GM12878 (cell line): ENCODE measurements at places on chromosomes 3 and 15. TPM values are rescaled to one million over a fixed set of nuclear protein-coding genes. Genes with fewer than 3 reads are reported as not detected.

CIB2 gene
- 6.9 and 7.2 TPM in 2 replicates for total RNA-seq

CYP19A1 gene
- total RNA-seq, result 1.2 and 1.4 TPM in 2 replicates

TEX264 gene
- 41.8 and 45.2 TPM in 2 replicates for total RNA-seq

ADGRG7 gene
- total RNA-seq, result 0.21 TPM in 1 of 2 replicates, not detected in the other

CRYGS gene
- total RNA-seq, result 1.7 and 2.1 TPM in 2 replicates

GOLGA6L4 gene
- total RNA-seq, result 1.3 TPM in 1 of 2 replicates, not detected in the other

PLD1 gene
- 7.5 and 7.8 TPM in 2 replicates for total RNA-seq

RAB11A gene
- total RNA-seq, result 182 and 204 TPM in 2 replicates

ILDR1 gene
- total RNA-seq, result 7.4 and 7.8 TPM in 2 replicates

ACAA1 gene
- 65.6 and 68.1 TPM in 2 replicates for total RNA-seq

CACNA2D2 gene
- total RNA-seq, result 0.03 and 0.11 TPM in 2 replicates

EIF4A2 gene
- total RNA-seq, result 255 and 277 TPM in 2 replicates

NISCH gene
- total RNA-seq, result 42.5 and 52.5 TPM in 2 replicates

EFL1 gene
- 21.0 and 23.1 TPM in 2 replicates for total RNA-seq

NEO1 gene
- 0.32 and 0.62 TPM in 2 replicates for total RNA-seq

EHHADH gene
- total RNA-seq, result 6.8 and 7.7 TPM in 2 replicates

VIPR1 gene
- 0.18 and 0.29 TPM in 2 replicates for total RNA-seq

CKMT1B gene
- total RNA-seq, result 0.13 and 0.21 TPM in 2 replicates

GPR62 gene
- total RNA-seq, result not detected in 2 replicates

TP63 gene
- 8.3 and 9.8 TPM in 2 replicates for total RNA-seq

EPHA3 gene
- 0.05 and 0.11 TPM in 2 replicates for total RNA-seq

WDR93 gene
- not detected in 2 replicates for total RNA-seq

CFAP20DC gene
- total RNA-seq, result 1.8 and 2.0 TPM in 2 replicates

CD80 gene
- 51.8 and 54.4 TPM in 2 replicates for total RNA-seq

CPN2 gene
- total RNA-seq, result 0.05 TPM in 1 of 2 replicates, not detected in the other

FAM107A gene
- total RNA-seq, result not detected in 2 replicates

C3orf80 gene
- 0.08 TPM in 1 of 2 replicates, not detected in the other for total RNA-seq

KNL1 gene
- total RNA-seq, result 25.7 and 29.3 TPM in 2 replicates

USF3 gene
- total RNA-seq, result 10.5 and 11.3 TPM in 2 replicates

TMCO5A gene
- total RNA-seq, result not detected in 2 replicates

PPP2R3A gene
- 0.08 TPM in 1 of 2 replicates, not detected in the other for total RNA-seq

SERPINI2 gene
- total RNA-seq, result 0.19 and 0.33 TPM in 2 replicates

BCL2A1 gene
- 183 and 212 TPM in 2 replicates for total RNA-seq

RNF111 gene
- 22.3 and 25.0 TPM in 2 replicates for total RNA-seq

MAGI1 gene
- total RNA-seq, result 0.40 and 0.49 TPM in 2 replicates

CAPN7 gene
- total RNA-seq, result 19.2 and 24.4 TPM in 2 replicates

DMXL2 gene
- 22.6 and 25.3 TPM in 2 replicates for total RNA-seq

THRB gene
- total RNA-seq, result 0.05 TPM in 1 of 2 replicates, not detected in the other

TNFAIP8L3 gene
- not detected in 2 replicates for total RNA-seq

EXD1 gene
- not detected in 2 replicates for total RNA-seq

SACM1L gene
- 33.0 and 33.1 TPM in 2 replicates for total RNA-seq

ERC2 gene
- 0.16 TPM in 1 of 2 replicates, not detected in the other for total RNA-seq

SPSB4 gene
- total RNA-seq, result not detected in 2 replicates

HACL1 gene
- total RNA-seq, result 23.8 and 27.7 TPM in 2 replicates

NRROS gene
- total RNA-seq, result 42.2 and 44.0 TPM in 2 replicates

SHC4 gene
- total RNA-seq, result 0.15 and 0.35 TPM in 2 replicates

LIPH gene
- 8.8 and 9.1 TPM in 2 replicates for total RNA-seq
